ENCODE measurements at places on chromosomes 12 and 14.

DNA sequence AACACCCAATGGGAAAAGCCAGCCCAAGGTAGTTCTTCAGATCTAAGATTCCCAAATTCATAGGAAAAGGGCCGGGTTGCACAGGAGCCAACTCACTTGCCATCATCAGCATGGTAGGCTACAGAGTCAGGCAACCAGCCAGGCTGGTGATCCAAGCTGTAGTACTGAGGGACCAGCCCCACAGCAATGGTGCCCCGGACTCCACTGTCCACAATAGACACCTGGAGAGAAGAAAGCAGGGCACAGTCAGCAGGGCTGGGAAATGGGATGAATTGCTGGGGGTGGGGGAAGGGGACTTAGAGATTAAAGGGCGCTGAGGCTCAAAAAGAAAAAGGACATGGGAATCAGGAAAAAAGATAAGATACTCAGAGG, 4.2 kb downstream of the SPRYD3 start:
- no peak for DNase-seq

GRCh38 chr14:97329701-97330100, 532.5 kb downstream of the VRK1 start:
- DNase-seq: no peak

DNA sequence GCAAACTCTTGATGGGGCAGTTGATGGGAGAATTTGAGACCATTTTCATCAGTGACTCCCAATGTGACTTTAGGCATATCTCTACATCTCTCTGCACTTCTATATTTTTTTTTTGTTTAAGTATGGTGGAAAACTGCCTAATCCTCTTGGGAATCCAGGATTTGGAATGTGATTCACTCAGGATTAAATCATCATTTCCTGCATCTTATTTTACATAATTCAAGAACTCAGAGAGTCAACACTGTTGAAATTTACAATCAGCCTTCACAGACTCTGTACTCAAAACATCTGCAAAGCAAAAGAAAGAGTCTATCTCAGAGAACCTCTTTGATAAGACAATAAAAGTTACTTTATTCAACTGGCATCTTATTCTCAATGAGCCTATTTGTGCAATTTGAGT, 260.7 kb upstream of the NOS1 start:
- no peak for DNase-seq

DNA sequence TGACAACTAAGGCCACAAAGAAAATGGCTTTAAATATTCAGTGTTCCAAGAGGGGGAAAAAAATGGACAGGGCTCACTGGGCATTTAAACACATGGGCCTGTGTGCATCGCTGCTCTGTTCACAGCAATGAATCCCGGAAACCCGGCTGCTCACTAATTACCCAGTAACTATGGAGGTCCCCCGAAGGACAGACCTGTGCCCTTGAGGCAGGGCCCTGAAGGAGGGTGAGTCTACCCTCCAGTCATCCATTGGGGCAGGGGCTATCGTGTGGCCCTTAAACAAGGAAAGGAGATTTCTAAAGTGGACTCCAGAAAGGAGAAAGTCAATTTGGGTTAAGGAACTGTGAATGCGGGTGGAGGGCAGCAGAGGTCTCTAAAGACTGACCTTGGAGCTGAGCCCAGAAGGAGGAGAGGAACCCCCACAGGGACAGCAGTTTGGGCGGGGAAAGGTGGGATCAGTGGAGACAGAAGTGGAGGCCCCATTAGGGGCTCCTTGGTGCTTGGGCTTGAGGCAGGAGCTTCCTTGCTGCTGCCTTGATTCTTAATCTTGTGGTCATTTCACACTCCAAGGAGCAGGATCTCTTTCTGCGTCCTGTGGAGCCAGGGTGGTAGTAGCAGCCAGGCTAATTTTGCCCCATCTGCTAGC, 1.4 kb upstream of the CLMN start:
- DNase-seq: no peak

DNA sequence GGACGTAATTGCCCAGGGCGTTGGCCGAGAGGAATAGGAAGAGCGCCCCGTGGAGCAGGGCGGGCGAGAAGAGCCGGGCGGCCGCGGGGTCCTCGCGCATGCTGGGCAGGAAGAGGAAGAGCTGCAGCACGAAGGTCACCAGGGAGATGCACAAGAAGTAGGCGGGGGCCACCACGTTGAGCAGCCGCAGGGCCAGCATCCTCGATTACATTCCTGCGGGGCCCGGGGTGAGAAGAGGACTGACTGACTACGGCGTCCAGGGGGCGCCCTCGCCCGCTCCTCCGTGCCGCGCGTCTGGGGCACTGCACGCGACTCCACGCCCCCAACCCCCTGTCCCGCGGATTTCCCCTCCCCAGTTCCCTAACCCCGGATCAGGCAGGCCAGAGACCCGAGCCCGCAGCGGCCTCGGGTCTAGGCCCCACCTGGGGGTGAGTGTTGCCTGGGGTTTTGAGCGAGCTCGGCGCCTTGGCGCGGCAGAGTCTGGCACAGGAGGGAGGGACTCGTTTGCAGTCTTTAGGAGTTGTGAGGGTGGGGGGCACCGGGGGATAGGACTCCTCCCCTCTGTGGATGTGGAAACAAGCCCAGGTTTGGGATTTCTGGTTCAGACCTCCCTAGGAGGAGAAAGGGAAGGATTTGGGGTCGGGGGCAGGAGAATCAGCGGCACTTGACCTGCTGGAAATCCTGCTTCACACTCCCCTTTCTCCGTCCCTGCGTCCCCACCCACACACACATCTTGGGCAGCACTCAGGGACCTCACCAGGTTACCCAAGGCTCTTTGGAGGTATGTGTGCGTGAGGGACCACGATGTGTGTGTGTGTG, 1.8 kb downstream of the ZDHHC22 start:
- DNase-seq: peak; percentile 30

DNA sequence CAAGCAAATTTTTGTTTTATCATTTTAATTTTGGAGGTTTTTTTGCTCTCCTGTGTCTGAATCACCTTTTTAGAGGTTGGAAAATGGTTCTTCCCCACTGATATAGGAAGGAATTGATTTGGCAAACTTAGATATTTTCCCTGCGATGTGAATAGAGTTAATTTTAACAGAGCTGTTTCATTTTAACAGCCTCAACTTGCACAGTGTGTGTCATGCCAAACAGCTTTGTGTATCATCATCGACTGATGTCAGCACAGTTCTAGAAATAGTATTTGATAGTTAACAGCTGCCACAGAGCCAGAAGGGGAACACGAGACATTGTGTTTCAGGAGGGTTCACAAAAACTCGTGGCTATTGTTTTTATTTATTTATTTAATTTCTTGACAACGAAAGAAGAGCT, 243.1 kb upstream of the FOXN3 start:
- peak; percentile 71 for DNase-seq

GRCh38 chr14:23566778-23567185, 809 bp downstream of the AP1G2 start:
- DNase-seq: no peak

GRCh38 chr14:93112891-93113677, 2.6 kb downstream of the ITPK1 start:
- DNase-seq: peak; percentile 93

DNA sequence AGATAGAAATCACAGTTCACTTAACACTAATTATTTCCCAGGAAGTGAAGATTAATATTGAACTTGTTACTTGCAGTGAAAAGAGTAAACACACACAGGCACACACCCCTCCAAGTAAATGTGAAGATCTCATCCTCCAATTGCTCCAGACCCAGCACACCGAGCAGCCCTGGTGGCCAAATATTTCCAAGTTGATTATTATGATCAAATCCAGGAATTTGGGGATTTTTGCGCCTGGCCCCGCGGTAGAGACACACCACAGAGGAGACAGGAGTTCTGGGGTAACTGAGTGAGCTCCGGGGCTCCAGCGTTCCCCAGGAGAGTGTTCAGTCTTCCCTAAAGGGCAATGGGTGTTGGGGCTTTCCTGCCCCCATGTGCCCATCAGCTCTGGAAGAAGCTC, 431.5 kb downstream of the BCL11B start:
- DNase-seq: no peak

DNA sequence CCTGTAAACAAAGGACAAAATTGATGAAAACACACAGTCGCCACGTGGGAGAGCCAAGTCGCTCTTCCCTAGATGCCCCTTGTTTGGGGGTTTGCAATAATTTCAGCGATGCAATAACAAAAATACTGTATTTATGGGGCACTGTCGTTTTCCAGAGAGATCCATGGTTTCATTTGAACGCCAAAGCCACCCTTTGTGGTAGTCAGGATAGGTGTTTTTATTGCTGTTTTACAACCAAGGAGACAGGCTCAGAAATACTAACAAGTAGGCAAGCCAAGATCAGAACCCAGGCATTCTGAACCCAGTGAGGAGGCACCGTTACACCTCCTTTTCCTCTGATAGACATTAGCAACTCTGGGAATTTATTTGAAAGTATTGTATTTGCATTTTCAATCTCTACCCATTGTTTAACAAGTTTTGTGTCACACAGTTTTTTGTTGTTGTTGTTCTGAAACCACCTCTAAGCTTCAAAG, 831 bp upstream of the BTBD7 start:
- no peak for DNase-seq

- peak; percentile 74 for DNase-seq
Observed at GRCh38 chr12:57008178-57008577, 1.8 kb upstream of the ZBTB39 start.

DNA sequence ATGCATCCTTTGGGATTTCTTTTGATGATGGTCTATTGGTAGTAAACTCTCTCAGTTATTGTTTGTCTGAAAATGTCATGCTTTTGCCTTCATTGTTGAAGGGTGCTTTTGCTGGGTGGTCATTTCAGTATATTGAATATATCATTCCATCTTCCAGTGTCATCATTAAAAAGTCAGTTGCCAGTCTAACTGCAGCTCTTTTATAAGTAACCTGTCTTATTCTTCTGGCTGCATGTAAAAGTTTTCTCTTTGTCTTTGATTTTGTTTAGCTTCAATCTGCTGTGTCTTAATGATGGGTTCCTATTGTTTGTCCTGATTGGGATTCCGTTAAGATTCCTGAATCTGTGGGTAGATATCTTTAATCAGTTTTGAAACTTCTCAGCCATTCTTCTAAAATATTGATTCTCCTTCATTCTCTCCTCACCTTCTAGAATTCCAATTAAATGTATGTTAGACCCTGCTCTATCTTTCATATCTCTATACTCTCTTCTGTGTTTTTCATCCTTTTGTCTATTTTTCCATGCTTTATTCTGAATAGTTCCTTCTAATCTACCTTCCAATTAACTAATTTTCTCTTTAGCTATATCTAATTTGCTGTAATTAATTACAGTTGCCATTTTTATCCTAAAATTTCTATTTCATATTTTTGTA, 6.4 kb downstream of the OAS1 start:
- no peak for DNase-seq

GRCh38 chr12:560691-561390, 101.1 kb downstream of the B4GALNT3 start:
- DNase-seq: no peak

DNA sequence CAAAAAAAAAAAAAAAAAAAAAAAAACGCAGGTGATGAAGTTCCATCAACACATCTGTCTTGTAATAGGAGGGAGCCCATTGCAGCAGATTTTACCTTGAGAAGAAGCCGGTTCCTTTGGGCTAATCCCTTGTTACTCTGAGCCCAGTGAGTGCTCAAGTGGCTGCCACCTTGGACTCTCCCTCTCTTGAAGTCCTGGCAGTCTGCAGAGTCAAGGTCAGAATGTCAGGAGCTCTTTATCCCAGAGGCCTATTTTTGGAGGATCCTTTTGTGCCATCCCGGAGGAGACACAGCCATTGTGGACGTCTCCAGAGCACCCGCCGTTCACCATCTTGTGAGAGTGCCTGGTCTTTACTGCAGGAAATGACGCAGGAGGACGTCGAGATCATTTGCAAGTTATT, 344.2 kb upstream of the FKBP4 start:
- DNase-seq: no peak

DNA sequence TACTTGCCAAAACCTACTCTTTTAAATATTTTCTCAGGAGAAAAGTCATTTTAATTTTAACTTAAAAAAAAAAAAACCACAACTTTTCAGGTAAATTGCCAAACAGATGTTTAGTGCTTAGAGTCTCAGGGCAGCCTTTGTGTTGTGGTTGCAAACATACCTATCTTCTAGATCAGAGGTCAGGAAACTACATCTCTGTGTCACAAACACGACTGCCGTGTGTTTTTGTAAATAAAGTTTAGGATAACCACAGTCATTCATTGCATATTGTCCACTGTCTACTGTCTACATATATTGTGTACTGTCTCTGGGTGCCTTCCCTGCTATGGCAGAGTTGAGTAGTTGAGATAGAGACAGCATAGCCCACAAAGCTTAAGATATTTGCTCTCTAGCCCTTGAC, 48.9 kb downstream of the DYRK2 start:
- DNase-seq: no peak

- DNase-seq: peak; percentile 56
Observed at GRCh38 chr12:7161811-7162210, 27.7 kb upstream of the PEX5 start.

DNA sequence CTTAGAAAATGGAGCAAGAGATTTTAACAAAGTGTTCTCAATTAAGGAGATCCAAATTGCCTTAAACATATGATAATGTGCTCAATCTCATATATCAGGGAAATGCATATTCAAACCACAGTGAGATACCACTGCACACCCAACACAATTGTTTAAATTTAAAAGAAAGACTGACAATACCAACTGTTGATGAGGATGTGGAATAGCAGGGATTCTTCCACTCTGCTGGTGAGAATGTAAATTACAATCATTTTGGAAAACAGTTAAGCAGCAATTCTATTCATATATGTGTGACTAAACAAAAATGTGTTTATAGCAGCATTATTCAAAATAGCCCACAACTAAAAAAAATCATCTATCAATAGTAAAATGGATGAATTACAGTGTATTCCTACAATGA, 144.2 kb downstream of the KICS2 start:
- peak; percentile 30 for DNase-seq

DNA sequence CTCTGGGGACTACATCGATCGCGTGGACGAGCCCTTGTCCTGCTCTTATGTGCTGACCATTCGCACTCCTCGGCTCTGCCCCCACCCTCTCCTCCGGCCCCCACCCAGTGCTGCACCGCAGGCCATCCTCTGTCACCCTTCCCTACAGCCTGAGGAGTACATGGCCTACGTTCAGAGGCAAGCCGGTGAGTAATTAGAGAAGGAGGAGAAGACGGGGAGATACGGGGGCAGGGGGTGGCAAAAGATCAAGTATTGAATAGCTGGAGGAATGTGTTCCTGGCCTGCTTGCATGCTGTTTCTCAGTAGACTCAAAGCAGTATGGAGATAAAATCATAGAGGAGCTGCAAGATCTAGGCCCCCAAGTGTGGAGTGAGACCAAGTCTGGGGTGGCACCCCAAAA, 21.9 kb downstream of the OS9 start:
- DNase-seq: no peak

- DNase-seq: no peak
Observed at GRCh38 chr12:109988903-109989302, 7.3 kb downstream of the GIT2 start.

DNA sequence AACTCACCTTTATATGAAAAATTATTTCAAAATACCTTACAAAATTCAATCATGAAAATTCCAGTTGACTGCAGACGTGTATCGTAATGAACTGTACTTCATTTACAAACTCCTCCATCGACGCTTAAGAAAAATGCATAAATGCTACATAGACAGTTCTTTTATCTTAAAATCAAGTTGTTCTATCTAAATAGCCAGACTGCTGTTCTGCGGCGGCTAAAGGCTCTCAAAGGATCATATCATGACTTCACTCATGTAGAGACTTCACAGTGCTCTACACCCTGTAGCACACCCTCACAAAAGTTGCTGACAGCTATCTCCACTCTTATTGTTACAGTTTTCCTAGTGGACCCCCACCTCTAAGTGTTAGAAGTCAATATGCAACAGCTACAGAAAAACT, 5.2 kb downstream of the KRAS start:
- no peak for DNase-seq

GRCh38 chr12:6158255-6158654, 33.8 kb upstream of the VWF start:
- DNase-seq: no peak

GRCh38 chr14:52936437-52936836, 14.4 kb downstream of the FERMT2 start:
- DNase-seq: no peak

All from cardiac muscle cell (in vitro differentiated cells and primary cell).